Renal pelvis (tissue), 12 donors: ENCODE measurements at places on chromosomes 2 and 18.

DNA sequence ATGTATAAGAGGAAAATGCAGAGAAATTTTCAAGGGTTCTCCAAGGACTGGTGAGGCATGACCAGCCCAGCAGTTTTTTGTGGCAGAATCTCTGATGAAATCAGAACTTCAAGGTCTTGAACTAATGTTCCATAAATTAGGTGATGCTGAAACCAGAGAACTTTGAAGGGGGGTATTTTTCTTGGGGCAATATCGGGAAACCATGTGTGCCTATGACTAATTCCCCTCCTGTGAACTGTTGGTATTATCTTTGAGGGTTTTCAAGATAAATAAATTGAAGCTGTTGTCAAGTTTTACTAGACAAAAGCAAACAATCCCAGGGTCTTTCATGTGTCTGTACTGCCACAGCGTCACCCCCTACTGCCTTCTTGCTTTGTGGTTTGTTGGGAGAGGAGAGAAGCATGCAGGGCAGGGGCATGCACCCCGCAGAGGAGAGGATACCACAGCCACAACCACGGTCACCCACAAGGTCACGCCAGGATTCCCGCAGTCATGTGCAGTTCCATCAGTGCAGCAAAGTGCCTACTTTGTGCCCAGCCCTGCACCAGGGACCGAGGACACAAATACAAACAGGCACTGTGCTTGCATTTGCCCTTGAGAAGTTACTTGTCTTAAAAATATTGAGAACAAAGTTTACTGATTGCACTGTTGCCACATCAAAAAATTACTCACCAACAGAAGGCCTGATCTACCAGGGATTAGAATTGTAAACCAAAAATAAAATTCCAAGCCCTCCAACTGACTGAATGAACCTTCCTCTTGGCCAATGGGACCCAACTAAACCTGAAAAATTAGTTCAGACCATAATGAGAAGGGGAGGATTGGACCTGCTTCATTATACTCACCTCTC, 413.3 kb upstream of the TRIB2 start:
- DNase-seq: no peak

DNA sequence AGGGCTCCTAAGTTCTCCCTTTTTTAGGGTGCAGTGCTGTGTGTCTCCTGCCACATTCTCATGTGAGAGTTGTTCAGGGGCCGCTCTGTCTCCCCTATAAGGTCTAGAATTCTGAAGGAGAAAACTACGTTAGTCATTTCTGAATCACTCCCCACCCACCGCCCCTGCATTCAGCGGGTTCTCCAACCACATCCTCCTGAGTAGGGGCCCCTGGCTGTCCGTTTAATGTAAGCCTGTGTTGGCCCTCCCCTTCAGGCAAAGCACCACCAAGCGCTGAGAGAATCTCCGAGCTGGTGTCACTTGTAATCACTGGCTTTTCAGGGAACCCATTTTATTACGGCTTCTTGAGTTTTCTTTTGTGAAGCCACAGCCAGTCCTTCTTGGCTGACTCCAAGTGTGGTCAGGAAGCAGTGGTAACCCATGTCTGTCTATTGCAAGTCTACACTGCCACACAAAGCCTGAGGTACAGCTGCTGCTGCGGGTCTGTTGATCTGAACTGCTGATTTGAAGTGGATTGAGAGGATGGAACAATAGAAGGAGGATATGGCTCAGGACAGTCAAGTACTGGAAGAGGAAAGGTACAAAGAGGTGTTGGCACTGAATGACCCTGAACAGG, 16.9 kb downstream of the LCT start:
- DNase-seq: no peak

GRCh38 chr2:6418291-6418690, 447.4 kb downstream of the CMPK2 start:
- no peak for DNase-seq

- no peak for DNase-seq
These were observed 10.2 kb upstream of the ARHGAP28 start for GRCh38 chr18:6719098-6719846.

DNA sequence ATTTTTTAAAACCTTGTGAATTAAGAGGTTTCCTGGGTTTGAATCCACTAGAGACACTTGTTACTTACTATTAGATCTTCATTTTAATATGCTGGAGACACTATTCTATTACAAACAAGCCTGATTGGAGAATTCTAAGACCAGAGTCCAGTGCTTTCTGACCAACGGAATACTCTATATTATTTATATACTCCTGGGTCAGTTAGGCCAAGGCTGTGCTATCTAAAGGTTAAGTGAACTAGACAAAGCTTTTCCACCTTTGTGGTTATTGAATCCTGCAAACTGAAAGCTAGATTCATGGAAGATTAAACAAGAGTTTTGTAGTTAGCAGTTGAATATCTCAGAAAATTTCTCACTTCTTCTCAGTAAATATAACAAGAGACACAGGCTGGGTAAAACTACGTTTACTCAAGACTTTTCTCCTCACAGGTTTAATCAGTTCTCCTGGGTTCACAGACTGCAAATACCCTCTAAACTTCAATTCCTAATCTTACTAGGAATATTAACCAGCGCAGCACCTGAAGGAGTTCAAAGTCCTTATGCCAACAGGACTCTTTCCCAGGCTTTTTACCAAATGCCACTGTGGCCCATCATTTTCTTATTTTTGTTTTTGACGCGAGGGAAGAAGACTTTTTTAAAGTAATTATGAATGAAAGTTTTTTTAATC, 66.4 kb downstream of the COL4A4 start:
- no peak for DNase-seq

- no peak for DNase-seq
These were observed 65.9 kb downstream of the BCL2 start for GRCh38 chr18:63253428-63254372.
